ENCODE measurements at places on chromosomes 2 and 18.

- DNase-seq = peak; percentile 63
Measured at GRCh38 chr18:58863539-58864145, 1.0 kb upstream of the ZNF532 start.

DNA sequence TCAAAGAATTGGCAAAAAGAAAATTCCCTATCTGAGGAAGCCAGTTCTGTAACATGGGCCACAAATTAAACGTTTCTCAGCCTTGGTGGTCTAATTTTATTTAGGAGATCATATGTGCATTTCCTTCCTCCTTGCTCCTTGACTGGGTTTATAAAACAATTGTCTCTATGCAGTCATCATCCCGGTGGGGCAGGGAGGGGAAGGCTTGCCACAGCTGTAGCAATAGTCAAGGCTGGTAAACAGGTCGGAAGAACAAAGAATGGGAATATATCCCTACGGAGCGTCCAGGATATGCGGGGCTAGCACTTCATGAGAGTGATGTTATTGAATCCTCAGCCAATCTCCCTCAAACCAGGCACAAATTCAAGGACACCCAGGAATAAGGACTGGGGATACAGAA is 143.8 kb downstream of the RNF152 start:
- DNase-seq = no peak

GRCh38 chr18:43661570-43661969 is 384.3 kb upstream of the SYT4 start:
- no peak for DNase-seq

DNA sequence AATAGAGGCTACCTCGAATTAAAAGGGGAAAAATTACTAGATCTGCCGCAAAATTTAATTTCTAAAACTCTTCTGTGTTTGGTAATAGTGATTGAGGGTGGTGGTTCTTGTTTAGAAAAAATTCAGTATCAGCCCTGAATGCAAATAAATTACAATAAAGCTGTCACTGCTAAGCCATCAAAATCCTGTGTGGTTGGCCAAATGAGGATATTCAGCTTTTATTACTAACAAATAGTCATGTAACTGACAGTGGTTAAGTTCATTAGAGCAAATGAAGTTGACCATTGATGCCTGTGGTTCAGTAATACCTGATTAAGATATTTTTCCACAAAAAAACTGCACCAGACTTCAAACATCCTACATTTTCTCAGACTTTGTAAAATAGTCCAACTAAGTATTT is 14.4 kb downstream of the PPP1CB start:
- no peak for DNase-seq

DNA sequence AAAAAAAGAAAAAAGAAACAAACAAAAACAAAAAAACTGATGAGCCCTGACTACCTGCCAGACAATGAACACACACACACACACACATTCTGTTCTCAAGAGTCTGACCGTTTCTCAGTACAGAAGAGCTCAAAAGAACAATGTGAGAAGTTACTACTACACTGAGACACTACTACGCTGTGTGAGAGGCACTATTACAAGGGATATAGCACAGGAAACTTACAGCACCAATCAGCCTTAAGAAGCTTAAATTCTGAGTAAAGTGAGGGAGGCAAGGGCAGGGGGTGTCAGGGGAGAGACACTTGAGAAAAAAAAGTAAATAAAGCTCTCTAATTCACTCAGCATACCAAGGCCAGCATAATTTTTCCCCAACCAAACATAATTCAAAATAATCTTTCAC is 32.5 kb downstream of the WDR33 start:
- no peak for DNase-seq

DNA sequence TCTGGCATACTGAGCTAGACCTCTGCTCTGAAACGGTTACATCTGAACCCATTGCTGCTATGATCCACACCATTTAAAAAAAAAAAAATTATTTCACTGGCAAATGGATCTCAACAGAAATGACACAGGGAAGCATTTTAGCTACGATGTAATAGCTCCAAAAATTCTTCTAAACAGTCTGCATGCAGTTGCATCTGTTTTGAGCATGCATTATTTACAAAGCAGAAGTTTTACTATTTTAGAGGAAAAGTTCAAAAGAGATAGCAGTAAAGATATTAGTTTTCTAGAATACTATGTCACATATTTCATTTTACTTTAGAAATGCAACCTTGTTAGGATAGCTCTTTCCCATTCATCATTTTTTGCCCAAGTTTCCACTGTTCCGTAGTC is 265.7 kb downstream of the MEIS1 start:
- no peak for DNase-seq

DNA sequence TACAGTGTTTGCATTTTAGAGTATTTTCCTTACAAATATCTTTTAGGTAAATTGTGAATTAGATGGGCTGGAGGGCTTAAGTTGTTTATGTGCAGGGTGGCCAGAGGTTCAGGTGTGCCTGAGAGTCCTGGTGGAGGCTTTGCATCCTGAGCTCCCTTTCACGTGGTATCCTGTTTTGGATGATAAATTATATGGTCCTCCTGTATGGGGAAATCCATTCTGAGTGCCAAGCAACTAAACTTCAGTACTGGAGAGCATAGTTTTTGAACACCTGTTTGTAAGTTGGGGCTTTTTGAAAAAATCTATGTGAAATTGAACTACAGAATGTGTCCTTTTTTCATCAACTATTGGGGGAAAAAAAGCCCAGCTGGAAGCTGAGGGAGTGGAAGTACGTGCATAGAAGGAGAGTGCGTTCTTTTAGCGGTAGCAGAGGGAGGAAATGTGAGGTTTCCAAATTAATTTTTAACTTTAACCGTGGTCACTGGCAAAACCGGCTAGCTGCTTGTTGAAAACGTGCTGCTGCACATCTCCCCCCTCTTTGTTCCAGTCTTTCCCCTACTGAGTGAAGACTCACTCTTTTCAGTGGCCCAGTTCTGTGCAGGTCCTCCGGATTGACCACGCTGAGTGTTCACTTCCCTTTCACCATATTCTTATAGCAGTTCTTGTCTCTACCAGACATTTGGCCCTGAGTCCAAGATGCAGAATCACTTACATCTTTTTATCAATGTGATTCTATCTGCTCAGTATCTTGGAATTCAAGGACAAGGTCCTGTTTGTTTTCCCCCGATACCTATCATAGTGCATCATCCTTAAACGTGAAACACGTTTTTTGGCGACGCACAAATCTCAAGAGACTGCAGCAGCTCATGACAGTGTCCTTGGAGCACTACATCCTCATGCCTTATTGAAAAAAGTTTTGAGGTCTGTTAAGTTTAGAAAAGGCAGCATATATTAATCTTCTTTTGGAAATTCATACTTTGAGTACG is 15.3 kb downstream of the CNOT11 start:
- DNase-seq = no peak

- DNase-seq = no peak
Measured at GRCh38 chr2:75764611-75765010, 53.9 kb upstream of the GCFC2 start.

GRCh38 chr2:16303761-16304160 is 361.9 kb downstream of the CYRIA start:
- no peak for DNase-seq

DNA sequence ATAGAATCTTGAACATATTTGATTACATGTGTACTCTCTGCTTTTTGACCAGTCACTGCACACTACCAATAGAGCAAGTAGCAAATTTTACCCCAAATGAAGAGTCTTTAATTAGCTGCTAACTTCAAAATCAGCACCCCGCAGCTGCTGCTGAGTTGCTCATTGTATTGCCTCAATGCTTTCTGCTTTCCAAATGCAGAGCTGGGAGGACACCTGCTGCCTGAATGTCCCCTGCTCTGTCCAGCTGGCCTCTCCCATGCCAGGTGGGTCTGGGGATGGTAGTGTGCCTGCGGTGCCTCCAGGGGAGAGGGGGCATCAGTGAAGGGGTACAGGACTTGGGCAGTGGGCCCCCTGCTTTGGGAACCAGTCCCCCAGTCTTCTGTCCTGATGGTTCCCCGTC is 184.8 kb downstream of the PRKCE start:
- DNase-seq = no peak

- no peak for DNase-seq
Measured at GRCh38 chr2:235594964-235595363, 101.1 kb downstream of the AGAP1 start.

DNA sequence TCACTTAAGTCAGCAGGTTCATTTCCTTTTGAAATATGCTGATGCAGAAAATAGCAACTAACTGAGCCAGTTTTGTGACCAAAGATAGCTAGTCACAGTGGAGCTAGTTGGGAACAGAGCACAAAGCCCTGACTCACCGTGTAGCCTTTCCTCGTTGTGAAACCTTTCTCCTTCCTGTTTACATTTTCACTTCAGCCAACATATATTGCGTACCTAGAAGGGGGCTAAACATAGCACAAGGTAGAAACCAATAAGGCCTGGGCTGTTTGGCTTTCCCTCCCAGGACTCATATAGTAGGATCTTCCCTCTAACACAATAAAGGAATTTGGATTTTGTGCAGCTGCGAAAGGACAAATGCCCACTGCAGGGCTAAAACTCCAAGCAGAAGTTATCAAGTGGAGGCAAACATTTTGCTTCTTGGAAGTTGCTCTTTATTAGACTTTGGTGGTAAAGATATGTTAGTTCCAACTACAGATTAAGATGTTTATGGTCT is 24.5 kb upstream of the LPIN2 start:
- peak; percentile 60 for DNase-seq

- no peak for DNase-seq
Measured at GRCh38 chr18:49628881-49629795, 67.3 kb downstream of the LIPG start.

DNA sequence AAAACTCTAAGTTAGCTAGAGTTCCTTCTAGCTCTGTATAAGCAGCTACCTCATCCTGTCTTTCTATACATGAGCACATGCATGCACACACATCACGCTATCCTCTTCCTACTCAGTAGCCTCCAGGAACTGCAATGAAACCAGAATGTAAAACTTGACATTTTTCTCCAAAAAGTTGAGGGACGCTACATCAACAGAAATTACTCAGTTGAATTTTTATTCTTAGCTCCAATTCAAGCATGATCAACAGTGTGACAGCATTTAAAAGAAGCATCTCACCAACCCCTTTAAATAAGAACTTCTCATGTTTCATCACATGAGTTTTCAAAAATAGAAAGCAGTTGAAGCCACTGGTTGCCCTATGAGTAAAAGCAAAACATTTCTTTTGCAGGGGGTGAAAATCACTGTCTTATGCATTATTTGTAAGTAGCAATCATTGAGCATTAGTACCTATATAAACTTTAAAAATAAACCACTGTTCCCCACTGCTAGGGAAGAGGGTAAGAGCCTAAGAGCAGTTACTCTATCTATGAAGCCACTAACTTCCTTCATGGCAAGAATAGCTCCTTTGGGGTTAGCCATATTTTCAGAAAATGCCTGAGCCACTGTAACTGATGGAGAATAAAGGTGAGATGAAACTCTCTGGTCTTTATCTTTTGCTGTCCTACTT is 77.9 kb upstream of the ARL5A start:
- no peak for DNase-seq

DNA sequence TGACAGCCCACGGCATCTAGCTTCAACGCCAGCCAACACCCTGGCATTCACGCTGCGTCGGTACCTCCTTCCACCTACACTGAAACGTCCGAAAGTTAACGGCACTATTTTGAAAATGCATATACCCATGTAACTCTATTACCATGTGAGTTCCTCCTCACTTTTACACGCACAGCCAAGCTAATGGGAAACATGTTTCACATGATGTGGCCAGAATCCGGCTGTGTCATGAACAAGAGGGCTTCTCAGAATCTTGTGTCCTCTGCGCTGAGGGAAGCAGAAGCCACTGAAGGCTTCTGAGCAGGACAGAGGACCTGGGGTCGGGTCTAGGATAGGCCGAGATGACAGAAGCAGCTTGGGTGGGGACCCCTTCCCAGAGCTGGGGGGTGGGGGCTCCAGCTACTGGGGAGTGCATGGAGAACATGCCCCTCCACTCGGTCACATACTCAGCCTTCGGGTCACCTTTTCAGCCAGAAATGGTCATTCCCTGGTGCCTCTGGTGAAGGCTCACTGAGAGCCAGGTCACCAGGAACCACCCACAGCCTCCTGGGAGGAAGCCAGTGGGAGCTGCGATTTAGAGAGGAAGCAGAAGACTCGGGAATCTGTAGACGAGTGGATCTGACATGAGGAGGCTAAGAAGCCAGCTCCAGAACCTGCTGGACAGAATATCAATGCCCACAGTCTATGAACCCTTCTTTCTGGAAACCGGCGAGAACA is 41.5 kb downstream of the HDAC4 start:
- DNase-seq = no peak

DNA sequence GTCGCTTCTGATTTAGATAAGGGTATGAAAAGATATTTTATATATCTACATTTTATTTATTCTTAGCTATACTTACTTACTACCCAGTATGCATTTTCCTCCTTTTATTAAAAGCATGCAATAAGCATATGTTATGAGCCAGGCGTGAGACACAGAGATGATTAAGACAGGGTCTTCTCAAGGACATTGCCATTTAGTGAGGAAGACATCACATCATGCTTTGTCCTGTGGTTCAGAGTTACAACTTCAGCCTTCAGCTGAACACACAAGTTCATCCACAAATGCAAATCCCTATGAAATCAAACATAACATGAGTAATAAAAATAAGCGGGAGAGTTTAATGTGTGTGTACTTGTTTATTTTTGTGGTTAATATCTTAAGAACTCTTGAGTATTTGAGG is 30.2 kb downstream of the GRHL1 start:
- no peak for DNase-seq

- no peak for DNase-seq
Measured at GRCh38 chr2:112140205-112140802, 2.1 kb downstream of the FBLN7 start.

DNA sequence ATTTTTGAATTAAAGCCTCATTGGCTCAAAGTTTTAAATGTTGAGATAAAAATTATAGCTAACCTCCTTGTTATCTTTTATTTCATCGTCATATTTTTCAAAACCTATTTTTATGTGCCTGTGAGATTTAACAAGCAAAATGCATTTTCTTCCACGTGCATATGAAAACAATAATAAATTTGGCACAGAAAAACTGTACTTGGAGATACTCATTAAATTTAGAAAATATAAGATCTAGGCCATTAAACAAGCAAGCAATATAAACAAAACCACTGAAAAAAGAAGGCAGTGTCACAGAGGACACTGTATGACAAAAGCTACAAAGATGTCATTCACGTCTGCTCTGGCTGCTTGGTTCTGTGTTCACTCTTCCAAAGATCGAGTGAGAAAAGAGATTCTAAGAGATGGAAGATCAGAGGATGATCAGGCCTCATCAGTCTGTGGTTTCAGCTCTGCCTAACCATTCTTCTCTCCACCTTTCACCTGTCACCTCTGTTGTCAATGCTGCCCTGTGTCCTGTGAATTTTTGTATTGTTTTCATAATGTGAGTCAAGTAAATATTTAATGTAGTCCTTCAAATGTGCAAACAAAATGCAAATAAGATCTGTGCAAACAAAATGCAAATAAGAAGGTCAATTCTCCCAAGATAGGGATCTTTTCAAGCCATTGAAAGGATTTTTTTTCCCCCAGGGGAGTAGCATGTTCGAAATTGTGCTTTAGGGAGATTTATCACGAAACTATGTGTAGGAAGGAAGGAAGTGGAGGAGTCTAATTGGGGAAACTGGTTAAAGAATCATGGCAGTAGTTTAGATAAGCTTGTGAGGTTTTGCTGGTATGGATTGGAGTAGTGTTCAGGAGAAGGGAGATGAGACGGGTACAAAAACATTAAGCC is 138.7 kb upstream of the RBMS1 start:
- no peak for DNase-seq

GRCh38 chr2:102603904-102604303 is 15.4 kb upstream of the SLC9A2 start:
- DNase-seq = no peak
